Activated CD4-positive, alpha-beta memory T cell treated with anti-CD3 and anti-CD28 coated beads for 36 hours (primary cell): ENCODE measurements at places on chromosomes 7 and 10.
A peak's percentile ranks its signal among the peaks of the same experiment; 100 is the strongest.

DNA sequence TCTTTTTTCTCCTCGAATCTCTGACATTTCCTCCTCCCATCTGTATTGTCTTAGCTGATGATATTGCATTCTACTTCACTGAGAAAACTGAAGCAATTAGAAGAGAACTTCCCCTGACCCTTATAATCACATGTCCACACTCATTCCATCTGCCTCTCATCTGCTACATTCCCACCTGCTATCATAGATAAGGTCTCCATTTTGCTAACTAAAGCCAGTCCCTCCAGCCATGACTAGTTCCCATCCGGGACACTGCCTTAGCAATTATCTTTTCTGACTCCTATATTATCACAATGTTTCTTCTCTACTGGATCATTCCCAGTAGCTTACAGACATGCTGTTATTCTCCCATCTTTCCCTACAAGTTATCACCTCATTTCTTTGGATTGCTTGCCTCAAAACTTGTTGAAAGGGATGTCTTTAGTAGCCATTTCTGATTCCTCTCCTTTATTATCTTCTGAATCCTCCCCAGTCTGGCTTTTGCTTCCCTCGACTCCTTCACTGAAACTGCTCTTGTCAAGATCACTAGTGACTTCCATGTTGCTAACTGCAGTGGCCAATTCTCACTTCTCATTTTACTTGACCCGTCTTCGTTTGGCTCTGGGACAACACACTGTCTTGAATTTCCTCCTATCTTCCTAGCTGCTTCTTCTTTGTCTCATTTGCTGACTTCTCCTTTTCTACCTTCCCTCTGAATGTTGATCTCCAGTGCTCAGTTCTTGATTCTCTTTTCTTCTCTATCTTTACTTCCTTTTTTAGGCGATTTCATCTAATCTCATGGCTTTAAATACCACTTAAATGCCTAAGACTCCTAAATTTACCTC is 35.9 kb downstream of the FZD1 start:
- DNase-seq, result no peak

GRCh38 chr7:1246160-1246870 is 13.6 kb downstream of the UNCX start:
- DNase-seq, result no peak

DNA sequence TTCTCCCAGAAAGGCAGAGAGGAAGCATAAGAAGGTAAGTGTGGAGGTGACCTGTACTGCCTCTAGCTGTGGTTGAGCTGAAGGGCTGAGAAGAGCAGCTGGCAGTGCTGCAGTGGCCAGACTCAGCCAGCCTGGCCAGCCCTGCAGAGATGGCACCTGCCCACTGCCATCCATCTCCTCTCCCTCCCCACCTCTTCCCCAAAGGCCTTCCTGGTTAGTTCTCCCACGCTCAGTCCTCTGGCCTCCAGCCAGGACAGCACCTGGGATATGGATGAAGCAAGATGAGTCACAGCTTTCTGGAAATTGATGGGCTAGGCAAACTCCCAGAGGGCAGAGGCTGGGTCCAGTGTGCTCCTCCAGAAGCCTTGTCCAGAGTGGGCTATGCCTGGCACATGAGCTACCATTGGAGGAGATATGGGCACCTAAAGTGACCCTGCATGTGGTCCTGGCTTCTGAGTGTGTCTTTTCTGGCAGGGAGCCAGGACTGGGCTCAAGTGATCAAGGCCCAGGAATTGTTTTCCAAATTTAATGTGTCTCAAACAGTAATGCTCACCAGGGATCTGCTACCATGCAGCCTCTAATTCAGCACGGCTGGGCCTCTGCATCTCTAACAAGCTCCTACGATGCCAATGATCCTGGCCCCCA is 81.0 kb upstream of the CACUL1 start:
- DNase-seq, result no peak

- DNase-seq, result no peak
These were observed 85.1 kb upstream of the SDK1 start for GRCh38 chr7:3215624-3216585.

- no peak for DNase-seq
These were observed 138.0 kb downstream of the SRPK2 start for GRCh38 chr7:105250706-105251105.

GRCh38 chr7:99032928-99033327 is 111.0 kb downstream of the SMURF1 start:
- no peak for DNase-seq

GRCh38 chr7:120864141-120864900 is 6.4 kb upstream of the TSPAN12 start:
- DNase-seq, result no peak

DNA sequence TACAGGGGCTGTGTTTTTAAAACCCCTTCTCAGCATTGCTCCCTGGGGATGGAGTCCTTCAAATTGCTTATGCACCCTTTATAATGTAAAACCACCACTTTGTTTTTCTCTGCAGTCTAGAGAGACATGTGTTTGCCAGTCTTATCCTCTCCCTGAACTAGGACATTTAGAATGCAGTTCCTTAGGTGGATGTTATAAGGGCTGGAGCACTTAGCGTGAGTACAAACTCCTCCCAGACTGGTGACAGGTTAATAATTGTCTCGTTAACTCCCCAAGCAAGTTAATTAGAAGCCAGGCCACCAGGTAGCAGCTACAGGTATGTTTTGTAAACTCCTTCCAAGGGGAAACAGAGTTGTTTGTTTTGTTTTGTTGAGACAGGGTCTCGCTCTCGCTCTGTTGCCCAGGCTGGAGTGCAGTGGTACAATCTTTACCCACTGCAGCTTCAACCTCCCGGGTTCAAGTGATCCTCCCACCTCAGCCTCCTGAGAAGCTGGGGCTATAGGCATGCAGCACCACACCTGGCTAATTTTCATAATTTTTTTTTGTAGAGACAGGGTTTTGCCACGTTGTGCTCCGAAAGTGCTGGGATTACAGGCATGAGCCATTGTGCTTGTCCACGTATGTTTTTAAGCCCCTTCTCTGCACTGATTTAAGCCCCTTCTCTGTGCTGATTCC is 100.2 kb downstream of the FAM107B start:
- no peak for DNase-seq

DNA sequence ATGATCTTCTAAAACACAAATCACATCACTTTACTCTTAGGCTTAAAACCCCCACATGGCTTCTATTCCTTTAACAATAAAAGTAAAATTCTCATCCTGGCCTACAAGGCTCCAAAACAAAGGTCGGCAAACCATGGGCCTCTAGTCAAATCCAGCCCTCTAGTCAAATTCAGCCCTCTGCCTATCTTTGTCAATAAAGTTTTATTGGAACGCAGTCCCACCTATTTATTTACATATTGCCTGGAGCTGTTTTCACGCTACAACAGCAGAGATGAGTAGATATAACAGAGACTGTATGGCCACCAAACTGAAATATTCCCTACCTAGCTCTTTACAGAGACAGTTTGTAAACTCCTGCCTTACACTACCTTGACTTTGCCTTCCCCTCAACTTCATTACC is 178.8 kb downstream of the PTPN20 start:
- no peak for DNase-seq

- DNase-seq, result no peak
These were observed 2.3 kb downstream of the DNTT start for GRCh38 chr10:96306516-96306915.

GRCh38 chr7:100680576-100681271 is 7.2 kb downstream of the GNB2 start:
- DNase-seq, result no peak

DNA sequence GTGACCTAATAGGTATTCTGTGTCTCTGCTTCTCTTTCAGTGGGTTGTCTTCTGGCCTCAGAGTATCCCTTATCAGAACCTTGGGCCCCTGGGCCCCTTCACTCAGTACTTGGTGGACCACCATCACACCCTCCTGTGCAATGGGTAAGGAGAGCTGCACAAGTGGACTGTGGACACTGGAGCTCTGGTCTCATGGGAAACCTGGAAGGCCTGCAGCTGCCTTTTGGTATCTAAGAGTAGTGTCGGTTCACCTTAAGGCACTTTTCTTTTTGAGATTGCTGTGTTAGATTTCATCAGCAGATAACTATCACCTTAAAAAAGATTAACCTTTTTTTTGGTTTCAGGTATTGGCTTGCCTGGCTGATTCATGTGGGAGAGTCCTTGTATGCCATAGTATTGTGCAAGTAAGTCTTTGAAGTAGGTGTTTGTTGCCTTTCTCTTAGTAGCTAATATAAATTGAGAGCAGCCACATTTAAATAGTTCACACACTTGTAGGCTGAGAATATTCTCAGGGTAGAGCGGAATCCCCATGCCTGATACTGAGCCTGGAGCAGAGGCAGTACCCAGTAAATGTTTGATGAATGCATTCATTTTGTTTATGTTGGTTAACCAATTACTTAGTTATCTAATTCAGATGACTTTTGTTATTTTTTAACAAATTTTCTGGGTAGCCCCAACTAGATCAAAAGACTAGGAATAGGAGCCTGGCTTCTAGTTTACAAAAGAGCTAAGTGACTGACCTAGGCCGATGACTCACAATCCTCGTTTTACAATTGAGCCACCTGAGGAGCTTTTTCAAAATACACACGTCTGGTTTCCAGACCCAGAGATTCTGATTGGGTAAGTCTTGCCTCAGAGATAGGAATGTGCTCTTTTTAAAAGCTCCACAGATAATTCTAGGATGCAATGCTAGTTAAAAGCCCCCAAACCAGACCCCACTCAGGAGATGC is 3.6 kb downstream of the TMEM254 start:
- DNase-seq, result no peak

- peak; percentile 73 for DNase-seq
These were observed 116.1 kb downstream of the RNF216 start for GRCh38 chr7:5665094-5666025.

- no peak for DNase-seq
These were observed 135.0 kb upstream of the TMEM72 start for GRCh38 chr10:44776181-44776580.

GRCh38 chr7:31267486-31267885 is 73.0 kb downstream of the NEUROD6 start:
- DNase-seq, result no peak

- no peak for DNase-seq
These were observed 644.7 kb upstream of the NRP1 start for GRCh38 chr10:33979195-33979594.

DNA sequence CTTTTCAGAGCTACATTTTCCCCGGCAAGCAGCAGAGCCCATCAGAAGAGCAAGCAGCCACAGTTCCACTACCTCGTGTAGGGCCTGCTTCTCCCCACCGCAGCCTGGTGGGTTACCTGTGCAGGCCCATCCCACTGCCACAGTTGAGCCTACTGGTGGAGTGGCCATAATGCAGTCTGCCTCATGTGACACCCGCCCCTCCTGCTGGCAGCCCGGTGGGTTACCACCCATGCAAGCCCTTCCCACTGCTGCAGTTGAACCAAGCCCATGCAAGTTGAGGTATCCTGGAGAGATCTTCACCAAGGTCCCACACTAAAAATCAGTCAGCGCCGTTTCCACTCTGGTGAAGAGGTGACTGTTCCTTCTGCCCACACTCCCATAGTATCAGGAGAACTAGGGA is 32.1 kb upstream of the CNNM1 start:
- no peak for DNase-seq

- DNase-seq, result no peak
These were observed 193.5 kb upstream of the NEBL start for GRCh38 chr10:21090609-21091082.

DNA sequence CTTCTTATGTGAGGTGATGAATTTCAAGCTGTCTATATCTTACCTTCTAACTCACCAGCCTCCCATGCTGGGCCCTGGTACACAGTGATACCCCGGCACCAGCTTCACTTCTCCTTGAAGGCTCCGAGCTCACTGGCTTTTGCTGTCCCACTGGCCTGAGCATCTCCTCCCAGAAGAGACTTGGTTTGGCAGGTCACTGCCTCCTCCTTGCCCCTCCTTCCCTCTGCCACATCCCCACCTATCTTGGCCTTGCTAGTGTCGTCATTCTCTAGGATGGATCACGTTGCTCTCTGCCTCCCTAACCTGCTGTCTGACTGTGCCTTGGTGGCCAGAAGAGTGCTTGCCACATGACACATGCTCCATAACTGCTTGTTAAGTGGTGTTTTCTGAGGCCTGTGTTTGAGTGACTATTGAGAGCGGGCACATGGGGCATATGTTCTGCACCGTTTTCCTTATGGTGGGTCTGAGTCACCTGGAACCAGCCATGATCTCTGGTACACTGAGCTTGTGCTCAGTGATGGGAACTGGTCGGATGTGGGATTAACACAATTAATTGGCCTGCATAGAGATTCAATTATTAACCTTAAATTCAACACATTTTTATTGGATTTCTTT is 86.5 kb downstream of the TMEM178B start:
- no peak for DNase-seq

DNA sequence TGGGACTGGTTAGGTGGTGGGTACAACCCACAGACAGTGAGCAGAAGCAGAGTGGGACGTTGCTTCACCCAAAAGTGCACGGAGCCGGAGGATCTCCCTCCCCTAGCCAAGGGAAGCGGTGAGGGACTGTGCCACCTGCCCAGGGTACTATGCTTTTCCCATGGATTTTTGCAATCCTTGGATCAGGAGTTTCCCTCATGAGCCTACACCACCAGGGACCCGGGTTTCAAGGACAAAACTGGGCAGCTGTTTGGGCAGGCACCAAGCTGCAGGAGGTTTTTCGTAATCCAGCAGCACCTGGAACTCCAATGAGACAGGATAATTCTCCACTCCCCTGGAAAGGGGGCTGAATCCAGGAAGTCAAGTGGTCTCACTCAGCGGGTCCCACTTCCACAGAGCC is 209.1 kb upstream of the CXCL12 start:
- DNase-seq, result no peak

DNA sequence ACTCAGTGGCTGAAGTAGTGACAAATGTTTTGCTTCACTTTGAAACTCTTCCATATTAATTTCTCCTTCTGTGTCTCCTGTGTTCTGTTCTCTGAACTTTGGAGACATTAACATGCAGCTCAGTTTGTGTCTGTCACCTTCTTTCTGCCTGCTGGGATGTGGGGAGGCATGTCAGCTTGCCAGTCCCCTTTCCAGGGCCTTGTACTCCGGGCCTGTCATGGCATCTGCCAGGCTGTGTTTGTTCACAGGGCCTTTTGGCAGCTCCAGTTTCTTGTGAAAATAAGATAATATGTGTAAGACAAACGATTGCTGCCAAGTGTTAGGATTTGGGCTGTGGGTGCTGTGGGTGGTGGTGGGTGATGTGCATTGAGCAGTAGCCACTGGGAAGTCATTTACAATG is 76.1 kb upstream of the ELMO1 start:
- no peak for DNase-seq

DNA sequence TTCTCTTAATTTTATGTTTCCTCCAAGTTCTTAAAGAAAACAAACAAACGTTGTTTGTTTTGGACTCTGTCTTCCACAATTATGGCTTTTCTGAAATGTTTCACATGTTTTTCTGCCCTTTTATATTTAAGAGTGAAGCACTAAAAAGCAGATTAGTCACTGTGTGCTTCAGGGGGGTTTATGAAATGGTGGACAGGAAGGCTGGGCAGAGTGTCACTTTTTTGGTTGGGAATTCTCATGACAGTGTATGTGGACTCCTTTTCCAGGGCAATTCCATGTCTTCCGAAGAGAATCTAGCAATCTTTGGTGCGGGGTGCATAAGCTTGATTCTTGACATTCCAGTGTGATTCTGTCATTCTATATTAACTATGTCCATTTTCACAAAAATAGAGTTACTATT is 669.4 kb downstream of the PARD3 start:
- DNase-seq, result no peak

GRCh38 chr10:79074732-79075131 is 6.0 kb downstream of the ZMIZ1 start:
- DNase-seq, result no peak

- DNase-seq, result peak; percentile 36
These were observed 57.0 kb downstream of the CDC123 start for GRCh38 chr10:12252882-12253546.
